NCI-H1092 treated with DMSO at 0.1 percent for 48 hours (cell line): ENCODE measurements at places on chromosomes 7 and 10.

GRCh38 chr7:29935111-29935510, 54.5 kb downstream of the SCRN1 start:
- no peak for DNase-seq

DNA sequence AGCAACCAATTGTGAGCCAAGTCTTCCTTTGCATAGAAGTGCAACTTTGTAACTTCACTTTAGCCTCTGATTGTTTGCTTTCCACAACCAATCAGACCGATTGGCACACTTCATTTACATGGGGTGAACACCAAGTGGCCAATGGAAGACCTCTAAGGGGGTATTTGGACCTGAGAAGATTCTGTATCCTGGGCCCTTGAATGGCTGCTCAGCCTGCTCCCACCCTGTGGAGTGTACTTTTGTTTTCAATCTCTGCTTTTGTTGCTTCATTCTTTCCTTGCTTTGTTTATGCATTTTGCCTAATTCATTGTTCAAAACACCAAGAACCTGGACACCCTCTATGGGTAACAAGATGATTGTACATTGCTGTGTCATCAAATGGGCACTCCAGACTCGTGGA, 385.7 kb upstream of the NRP1 start:
- DNase-seq: no peak

DNA sequence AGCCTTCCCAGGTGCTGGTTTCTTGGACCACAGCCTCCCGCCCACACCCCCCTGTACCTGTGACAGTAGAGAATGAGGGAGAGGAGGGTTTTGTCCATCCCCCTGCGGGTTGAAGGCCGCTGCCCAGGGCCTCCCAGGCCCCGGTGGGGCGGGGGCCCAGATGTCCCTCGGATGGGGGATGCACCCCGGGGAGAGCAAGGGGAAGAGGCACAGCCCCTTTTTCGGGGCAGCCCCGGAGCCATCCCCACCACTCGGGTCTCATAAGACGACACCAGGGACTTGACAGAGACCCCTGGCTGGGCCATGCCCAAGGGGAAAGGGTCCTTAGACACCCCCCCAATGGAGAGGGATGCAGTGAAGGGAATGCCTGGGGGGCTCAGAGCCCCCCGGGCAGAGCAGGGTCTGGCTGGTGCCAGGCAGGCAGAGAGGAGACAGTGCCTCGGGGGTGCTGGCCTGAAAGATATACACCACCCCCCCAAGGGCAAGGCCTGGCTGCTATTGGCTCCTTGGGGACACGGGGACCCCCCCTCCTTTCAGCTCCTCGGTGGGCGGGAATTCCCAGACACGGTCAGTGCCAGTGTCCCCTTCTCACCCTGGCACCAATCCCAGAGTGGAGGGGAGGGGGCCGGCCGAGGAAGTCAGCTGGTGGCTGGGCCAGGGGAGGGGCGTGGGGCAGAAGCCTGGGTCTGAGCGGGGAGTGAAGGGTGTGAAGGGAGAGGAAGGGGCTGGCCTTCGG, 3.7 kb upstream of the SPACDR start:
- peak; percentile 15 for DNase-seq

GRCh38 chr7:155181768-155182167, 111.6 kb downstream of the HTR5A start:
- no peak for DNase-seq

GRCh38 chr10:3527869-3528268, 257.1 kb downstream of the KLF6 start:
- no peak for DNase-seq

- no peak for DNase-seq
Measured at GRCh38 chr10:106661133-106661766, 503.3 kb downstream of the SORCS1 start.

DNA sequence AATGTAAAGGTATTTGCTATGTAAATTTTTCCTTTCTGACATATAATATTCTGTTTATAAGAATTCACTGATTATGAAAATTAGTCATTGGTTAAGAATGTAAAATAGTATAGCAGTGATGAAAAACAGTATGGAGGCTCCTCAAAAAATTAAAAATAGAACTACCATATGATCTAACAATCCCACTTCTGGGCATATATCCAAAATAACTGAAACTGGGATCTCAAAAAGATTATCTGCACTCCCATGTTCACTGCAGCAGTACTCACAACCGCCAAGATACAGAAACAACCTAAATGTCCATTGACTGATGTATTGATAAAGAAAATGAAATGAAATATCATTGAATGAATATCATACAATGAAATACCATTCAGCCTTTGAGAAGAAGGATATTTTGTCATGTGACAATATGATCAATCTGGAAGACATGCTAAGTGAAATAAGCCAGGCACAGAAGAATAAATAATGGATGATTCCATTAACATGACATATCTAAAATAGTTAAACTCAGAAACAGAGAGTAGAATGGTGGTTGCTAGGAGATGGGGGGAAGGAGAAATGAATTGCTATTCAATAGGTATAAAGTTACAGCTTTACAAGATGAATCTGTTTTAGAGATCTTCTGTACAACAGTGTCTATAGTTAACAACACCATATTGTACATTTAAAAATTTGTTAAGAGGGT, 14.0 kb downstream of the C10orf88 start:
- no peak for DNase-seq

- DNase-seq: no peak
Measured at GRCh38 chr10:44865289-44865671, 45.9 kb upstream of the TMEM72 start.

DNA sequence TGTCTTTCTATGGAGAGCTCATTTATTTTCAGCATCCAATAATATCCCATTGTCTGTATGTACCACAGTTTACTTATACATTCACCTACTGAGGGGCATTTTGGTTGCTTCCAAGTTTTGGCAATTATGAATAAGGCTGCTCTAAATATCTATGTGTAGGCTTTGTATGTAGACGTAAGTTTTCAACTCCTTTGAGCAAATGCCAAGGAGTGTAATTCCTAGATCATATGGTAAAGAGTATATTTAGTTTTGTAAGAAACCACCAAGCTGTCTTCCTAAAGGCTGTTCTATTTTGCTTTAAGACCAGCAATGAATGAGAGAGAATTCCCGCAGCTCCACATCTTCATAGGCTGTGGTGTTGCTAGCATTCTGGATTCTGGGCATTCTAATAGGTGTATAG, 259.8 kb downstream of the DIP2C start:
- no peak for DNase-seq

- no peak for DNase-seq
Measured at GRCh38 chr7:25196132-25196896, 32.0 kb downstream of the NPVF start.

DNA sequence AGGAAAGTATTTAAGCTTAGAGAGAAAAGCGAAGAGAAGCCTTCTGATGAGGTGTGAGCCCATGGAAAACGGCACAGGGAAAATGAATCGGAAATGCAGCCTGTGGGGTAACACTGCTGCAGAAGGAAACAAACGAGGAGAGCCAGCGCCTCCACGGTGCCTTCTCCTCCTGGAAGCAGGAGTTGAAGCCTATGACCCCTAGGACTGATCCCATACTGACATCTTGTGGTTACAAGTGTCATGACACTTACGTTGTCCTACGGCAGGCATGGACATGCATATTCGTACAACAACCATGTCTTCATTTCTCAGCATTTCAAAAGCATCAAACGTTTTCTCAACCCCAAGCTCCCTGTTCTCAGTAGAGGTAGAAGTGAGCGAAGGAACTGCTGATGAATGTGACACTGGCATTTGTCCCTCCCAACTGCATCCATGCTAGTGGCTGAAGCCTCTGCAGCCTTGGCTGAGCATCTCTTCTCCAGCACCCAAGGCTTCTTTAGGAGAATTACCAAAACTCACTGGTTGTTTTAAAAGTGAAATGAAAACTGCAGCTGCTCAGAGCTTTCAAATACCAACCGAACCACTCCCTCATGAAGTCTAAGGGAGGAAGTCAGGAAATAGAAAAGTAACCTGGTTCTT, 160.2 kb downstream of the JAZF1 start:
- DNase-seq: peak; percentile 93

DNA sequence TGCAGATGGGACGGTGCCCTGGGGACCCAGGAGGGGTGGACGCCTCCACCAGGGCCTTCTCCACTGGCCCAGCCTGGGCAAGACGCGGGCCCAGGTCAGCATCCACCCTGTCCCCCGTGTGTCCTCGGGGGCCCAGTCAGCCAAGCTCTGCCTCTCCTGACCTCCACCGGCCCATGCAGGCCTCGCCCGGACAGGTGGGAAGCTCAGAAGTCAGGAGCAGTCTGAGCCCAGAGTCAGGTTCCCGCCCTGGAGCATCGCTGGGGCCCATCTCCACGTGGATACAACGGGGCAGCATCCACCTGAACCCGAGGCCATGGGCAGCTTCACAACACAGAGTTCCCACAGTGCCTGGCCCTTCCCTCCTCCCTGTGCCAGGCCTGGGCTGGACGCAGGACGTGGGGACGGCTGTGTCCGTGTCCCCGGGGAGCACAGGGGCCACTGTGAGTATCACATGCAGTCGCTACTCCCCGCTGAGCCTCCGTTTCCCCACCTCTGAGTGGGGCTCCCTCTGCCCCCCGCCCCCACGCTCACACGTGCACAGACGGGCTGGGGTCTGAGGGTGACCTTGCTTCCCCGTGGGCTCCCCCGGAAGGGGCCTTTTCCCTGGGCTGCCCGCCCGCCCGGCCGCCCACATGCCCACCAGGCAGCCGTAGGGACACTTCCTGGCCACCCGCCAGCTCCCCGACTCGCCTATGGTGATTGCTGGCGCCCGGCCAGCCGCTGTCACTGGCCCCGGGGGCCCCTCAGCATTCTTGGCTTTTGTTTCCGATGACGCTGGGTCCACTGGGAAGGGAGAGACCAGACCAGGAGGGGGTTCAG, 64.3 kb downstream of the PDGFA start:
- peak; percentile 67 for DNase-seq

DNA sequence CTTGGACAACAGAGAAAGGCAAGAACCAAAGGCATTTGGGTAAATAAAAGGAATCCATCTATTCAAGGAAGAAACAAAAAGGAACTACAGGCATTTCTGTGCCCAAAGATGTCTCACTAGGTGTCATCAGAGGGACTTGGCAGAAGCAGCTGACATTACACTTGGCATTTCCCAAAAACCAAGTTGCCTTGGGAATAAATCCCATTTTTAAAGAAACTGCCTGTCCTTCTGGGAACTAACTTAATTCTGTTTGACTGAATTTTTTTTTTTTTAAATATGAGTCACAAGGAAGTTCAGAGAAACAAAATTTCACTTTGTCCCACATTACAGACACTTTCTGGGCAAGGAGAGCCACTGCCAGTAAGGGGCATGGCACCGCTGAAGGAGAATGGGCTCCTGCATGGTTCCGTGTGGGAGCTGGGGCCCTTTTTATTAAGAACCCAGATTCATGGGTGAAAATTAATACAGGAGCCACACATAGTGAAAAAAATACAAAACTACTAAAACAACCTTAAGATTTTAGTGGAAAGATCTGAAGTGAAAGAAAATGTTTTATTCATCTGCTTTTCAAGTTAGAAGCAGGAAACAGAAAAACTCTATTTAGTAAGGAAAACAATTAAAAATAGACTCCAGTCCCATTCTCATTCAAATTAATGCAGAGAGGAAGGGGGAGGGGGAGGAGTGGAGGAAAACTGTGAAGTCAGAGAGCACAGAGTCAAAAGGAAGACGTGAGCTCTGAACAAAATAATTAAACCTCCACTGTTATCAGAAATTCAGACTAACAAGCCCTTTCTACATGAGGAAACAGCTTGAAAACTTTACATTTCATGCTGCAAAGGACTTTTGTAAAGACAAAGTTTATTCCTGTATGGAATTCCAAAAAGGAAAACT, 118.4 kb upstream of the PDLIM1 start:
- DNase-seq: no peak

GRCh38 chr7:86477343-86477935, 166.3 kb upstream of the GRM3 start:
- DNase-seq: no peak

GRCh38 chr7:137667633-137668387, 179.0 kb downstream of the DGKI start:
- DNase-seq: no peak

DNA sequence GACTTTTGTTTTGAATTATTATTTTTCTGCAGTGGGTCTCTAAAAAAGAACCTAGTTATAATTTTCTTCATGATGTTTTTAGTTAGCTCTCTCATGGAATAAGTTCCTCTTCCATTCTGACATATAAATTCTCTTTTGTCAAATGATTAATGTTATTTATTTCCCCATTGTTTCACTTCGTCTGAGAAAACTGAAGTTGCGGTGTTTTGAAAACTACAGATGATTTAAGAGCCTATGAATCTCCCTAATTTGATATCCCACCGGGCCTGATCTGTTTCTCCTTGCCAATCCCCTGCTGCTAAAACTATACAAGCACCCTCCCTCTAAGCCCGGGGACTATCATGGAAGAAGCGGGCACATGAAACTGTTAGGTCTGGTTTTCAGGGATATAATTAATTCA, 41.4 kb downstream of the HTR7 start:
- no peak for DNase-seq

DNA sequence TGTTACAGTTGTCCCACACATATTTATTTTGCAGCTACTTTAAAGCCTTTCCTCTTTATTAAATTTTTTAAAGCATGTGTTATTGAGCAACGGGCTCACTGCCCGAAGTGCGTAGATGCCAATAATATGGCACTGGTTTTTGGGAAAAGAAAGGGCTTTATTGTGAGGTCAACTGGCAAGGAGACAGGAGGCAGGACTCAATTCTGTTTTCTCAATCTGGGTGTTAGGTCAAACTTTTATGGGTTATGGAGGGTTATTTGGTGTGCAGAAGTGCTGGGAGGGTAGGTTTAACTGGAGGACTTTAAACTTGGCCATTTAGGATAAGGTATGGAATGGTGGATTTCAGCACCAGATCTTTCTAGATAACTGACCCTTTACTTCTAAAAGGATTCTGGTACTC, 183.6 kb downstream of the LRRC4 start:
- no peak for DNase-seq

DNA sequence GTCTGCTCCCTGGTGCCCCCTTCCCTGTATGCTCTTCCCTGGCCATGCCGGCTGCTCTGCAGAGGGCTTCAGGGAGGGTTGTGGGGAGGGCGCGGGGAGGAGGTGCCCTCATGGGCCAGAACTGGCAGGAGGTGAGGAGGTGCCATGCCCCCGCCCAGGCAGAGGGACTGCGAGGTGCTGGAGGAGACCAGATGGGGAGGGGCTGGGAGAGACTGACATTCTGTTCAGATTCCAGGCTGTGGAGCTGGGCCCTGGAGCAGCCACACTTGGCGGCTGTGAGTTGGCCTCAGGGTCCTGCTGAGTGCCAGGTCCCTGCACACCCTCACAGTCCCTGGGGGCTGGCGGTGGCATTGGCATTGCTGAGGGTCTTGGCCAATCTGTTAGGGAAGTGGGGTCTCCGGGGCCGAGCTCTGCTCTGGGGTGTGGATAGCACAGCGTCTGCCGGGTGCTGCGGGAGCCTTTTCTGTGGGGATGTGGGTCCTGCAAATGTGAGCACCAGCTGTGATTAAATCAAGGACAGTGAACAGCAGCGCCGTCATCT, 25.4 kb downstream of the INPP5A start:
- no peak for DNase-seq

GRCh38 chr10:34811968-34812514, 3.1 kb downstream of the PARD3 start:
- no peak for DNase-seq

GRCh38 chr7:118473271-118473670, 248.8 kb downstream of the ANKRD7 start:
- DNase-seq: no peak

- no peak for DNase-seq
Measured at GRCh38 chr10:72309290-72310240, 35.8 kb downstream of the DDIT4 start.
